ENCODE measurements at places on chromosomes 5 and 9. TPM values are rescaled to one million over a fixed set of nuclear protein-coding genes. Genes with fewer than 3 reads are reported as not detected.
A peak's percentile ranks its signal among the peaks of the same experiment; 100 is the strongest.

Gene PCDHB2
- 1.6 TPM for polyA plus RNA-seq

GRCh38 chr5:112958093-112959088 lies 18.2 kb upstream of the DCP2 start:
- no peaks in the 10 kb centered on the region for H3K27me3 ChIP-seq
- no peaks in the 10 kb centered on the region for H3K36me3 ChIP-seq
- peak overlapping the region; percentile 28 for H3K4me3 ChIP-seq
- no peak for DNase-seq

Gene WNK2
- polyA plus RNA-seq: 0.12 TPM

- no peaks in the 10 kb centered on the region for H3K36me3 ChIP-seq
- H3K27ac ChIP-seq: no peak overlapping the region
- no peaks in the 10 kb centered on the region for H3K27me3 ChIP-seq
- no peak overlapping the region for H3K4me3 ChIP-seq
These were observed 33.3 kb downstream of the EXOC3 start for GRCh38 chr5:476102-476813.

Gene ZNF454
- 0.15 TPM for polyA plus RNA-seq

DNA sequence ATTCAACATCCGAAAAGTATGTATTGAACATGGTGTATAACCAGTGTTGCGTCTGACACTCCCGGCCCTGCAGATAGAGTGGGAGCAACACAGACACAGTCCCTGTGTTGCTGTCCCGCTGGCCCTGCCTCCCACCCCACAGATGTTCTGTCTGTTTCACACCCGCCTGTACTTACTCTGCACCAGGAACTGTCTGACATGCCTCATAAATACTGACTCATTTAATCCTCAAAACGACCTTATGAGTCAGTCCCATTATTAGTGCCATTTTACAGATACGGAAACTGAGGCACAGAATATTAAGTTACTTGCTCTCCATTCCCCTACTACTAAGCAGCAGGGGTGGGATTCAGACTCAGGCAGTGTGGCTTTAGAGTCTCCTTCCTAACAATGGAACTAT lies 109.8 kb upstream of the NFIL3 start:
- no peaks in the 10 kb centered on the region for H3K27me3 ChIP-seq
- no peak overlapping the region for H3K4me3 ChIP-seq
- no peaks in the 10 kb centered on the region for H3K4me1 ChIP-seq
- H3K36me3 ChIP-seq: no peaks in the 10 kb centered on the region
- H3K27ac ChIP-seq: no peak overlapping the region

GRCh38 chr5:172443441-172444109 lies 10.8 kb downstream of the SH3PXD2B start:
- H3K27me3 ChIP-seq: no peaks in the 10 kb centered on the region
- peaks cover 15% of the 10 kb centered on the region for H3K4me1 ChIP-seq
- no peak overlapping the region for H3K4me3 ChIP-seq

GRCh38 chr9:77511525-77511924 lies 136.6 kb downstream of the GNA14 start:
- no peak for DNase-seq
- H3K4me1 ChIP-seq: no peaks in the 10 kb centered on the region
- no peak overlapping the region for H3K4me3 ChIP-seq

- no peak for DNase-seq
- no peak overlapping the region for H3K27ac ChIP-seq
- H3K4me3 ChIP-seq: no peak overlapping the region
- H3K27me3 ChIP-seq: peaks cover 6% of the 10 kb centered on the region
These were observed 68.4 kb downstream of the ENTREP1 start for GRCh38 chr9:69393425-69393824.

DNA sequence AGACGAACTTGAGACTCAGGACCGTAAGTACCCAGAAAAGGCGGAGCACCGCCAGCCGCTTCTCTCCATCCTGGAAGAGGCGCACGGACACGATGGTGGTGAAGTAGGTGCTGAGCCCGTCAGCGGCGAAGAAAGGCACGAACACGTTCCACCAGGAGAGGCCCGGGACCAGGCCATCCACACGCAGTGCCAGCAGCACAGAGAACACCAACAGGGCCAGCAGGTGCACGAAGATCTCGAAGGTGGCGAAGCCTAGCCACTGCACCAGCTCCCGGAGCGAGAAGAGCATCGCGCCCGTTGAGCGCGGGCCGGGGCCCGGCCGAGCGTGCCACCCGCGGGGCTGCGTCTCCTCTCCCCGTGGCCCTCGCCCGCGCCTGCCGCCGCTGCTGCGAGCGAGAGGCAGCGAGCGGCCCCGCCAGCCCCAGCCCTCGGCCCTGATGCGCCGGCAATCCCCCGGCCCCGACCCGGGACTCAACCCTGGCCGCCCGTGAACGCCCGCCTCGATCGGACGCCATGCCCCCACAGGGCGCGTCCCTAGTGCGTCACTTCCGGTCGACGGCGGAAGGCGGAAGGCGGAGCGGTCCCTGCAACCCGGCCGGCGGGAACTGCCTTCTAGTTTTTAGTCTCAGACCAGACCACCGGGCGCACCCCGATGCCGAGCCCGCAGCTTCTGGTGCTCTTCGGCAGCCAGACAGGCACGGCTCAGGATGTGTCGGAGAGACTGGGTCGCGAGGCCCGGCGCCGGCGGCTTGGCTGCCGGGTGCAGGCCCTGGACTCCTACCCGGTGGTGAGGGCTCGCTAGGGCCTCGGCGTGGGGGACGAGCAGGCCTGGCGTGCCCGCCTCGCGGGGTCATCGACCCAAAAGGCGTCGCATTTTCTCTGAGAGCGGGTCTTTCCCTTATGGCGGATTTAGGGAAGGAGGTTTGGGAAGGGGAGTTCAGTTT lies at the start of the genes NDOR1 and TMEM203:
TSS of gene NDOR1 (plus strand) at position 575 of the 944 bp plus-strand sequence. CDS start at position 653, 78 bp downstream.
TSS of gene TMEM203 (minus strand) at position 523 of the 944 bp plus-strand sequence. CDS start at position 289, 234 bp downstream.
- peak; percentile 99 for DNase-seq
- peak within 1 kb of the TSS; percentile 51 for H3K27ac ChIP-seq
- peaks cover 11% of the 10 kb centered on the region for H3K4me1 ChIP-seq
- H3K36me3 ChIP-seq: no peaks in the 10 kb centered on the region

All from SK-N-SH (cell line).